ENCODE measurements at places on chromosomes 7 and 10. TPM values are rescaled to one million over a fixed set of nuclear protein-coding genes. Genes with fewer than 3 reads are reported as not detected.

DNA sequence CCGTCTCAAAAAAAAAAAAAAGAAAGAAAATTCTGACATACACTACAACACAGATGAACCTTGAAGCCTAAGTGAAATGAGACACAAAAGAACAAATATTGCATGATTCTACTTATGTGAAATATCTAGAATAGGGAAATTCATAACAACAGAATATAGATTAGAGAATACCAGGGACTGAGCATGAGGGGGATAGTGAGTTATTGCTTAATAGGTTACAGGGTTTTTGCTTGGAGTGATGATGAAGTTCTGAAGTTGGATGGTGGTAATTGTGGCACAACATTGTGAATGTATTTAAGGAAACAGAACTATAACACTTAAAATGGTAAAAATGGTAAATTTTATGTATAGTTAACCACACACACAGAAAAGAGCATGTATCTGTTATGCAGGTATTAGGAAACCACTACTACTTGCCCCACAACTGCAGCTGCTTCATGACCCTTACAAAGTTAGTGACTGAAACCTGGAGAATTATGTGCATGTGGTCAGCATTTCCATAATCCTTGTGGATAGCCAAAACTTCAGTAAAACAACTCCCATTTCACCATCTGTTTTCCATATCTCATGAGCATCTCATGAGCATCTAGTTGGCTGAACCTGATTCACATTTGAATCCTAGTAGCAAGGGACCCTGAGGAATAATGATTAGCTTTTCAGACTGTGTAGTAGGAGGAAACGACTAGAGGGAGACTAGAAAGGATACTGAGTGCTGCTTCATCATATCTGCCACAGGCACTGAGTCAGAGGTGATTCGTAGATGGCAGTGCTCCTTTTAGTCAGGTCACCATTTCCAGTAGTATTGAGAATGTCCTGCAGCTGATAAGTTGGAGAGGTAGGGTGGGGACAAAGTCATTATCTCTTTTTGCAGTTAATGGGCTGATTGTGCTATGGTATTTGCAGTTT is 26.3 kb downstream of the SAMD8 start:
- peak; percentile 63 for DNase-seq

DNA sequence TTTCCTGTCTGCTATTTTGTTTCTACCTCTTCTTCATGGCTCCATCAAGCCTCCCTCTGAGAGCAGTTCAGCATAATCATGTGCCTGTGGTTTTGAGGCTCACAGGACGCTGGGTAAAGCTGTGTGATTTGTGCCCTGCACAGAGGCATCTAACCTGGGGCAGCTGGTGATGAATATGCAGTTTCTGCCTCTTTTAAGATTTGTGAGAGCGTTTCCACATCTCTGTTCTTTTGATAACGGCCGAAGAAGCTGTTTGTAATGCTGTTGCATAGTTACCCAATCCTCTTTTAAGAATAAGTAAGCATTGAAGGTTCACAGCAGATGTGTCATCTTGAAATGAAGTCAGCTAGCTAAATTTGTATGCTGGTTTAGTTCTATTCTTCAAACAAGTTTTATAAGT is 45.2 kb downstream of the PNLIPRP3 start:
- DNase-seq, result no peak

- DNase-seq, result no peak
Observed at GRCh38 chr7:151076863-151077704, 3.5 kb downstream of the FASTK start.

DNA sequence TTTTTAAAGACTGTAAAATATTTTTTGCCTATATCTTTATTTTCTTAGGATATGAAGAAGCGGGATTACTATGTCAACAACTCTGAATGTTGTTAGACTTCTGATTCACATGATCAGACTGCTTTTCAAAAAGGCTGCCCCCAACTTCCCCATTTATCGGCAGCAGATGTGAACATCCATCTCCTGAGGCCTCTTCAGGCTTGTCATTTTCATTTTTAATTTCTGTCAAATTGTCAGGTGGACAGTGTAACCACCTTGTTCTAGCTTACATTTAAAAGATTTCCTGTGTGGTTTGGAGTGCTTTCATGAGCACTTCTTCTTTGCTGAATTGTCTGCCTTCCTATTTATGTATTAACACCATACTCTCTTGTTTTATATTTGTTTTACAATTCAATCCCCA is 78.8 kb upstream of the GSDME start:
- no peak for DNase-seq

- no peak for DNase-seq
Observed at GRCh38 chr7:101035941-101036340, 16.1 kb downstream of the MUC17 start.

GRCh38 chr10:110174201-110174600 is 33.2 kb upstream of the MXI1 start:
- no peak for DNase-seq

The GPR15LG gene
- total RNA-seq, result not detected

All from M059J (cell line).